ENCODE measurements at places on chromosomes 1 and 21.

DNA sequence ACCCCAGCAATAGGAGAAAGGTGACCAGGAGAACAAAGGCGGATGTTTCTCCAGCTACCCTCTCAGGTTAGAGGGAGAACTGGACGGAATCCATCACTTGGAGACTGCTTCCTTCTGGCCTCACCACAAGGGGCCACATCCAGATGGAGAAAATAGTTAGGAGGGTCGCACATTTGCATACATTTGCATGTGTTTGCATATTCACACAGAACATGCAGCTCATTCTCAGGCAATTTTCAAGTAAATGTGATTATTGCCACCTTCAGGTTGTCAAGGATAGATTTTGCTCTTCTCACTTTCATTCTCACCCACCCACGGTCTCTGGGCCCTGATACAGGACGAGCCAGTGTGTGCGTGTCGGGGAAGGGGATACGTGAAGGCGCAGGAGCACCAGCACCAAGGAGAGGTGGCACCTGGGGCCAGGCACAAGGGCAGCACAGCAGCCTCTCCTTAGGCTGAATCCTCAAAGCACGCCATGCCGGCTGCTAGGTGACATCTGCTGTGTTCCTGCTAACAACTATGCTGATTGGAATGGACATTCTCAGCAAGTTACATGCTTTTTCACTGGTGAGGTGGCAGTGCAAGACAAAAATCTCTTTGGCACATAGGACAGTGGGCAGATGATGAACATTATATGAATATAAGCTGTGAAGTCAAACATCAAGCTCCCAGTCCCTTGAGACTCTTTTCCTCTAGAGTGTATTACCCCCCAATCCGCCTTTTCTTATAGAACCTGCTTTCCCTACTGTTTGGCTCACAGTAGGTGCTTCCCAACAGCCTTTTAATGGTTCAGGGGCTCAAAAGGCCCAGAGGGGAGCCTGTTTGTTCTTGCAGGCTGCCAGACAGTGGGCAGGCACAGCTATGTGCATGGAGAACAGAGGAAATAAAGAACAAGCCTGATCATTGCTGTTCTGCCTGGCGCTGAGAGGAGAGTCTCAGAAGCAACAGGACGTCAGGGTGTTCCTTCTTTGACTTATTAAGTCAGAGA lies 14.3 kb downstream of the ACKR1 start:
- DNase-seq: no peak

DNA sequence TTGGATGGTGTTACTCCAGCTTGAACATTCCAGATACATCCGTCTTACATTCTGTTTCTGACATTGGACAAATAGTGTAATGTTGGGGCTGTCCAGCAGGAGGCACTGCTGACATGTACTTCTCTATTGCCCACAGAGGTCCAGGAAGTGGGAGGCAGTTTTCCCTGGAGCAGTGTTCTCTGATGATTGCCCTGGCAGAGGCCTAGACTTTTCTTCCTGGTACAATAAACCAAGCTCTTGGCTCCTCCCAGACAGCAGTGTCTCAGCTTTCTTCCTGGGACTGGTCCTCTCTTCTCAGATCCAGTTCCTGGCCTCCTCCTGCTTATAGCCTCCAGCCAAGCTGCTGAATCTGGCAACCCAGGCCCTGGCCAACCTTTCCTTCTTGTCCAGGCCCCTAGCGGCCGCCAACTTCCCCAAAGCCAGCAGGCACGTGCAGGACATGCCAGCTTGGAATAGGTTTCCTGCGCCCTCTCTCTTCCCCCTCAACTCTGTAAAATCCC lies 14.9 kb upstream of the IFNLR1 start:
- DNase-seq: peak; percentile 25

DNA sequence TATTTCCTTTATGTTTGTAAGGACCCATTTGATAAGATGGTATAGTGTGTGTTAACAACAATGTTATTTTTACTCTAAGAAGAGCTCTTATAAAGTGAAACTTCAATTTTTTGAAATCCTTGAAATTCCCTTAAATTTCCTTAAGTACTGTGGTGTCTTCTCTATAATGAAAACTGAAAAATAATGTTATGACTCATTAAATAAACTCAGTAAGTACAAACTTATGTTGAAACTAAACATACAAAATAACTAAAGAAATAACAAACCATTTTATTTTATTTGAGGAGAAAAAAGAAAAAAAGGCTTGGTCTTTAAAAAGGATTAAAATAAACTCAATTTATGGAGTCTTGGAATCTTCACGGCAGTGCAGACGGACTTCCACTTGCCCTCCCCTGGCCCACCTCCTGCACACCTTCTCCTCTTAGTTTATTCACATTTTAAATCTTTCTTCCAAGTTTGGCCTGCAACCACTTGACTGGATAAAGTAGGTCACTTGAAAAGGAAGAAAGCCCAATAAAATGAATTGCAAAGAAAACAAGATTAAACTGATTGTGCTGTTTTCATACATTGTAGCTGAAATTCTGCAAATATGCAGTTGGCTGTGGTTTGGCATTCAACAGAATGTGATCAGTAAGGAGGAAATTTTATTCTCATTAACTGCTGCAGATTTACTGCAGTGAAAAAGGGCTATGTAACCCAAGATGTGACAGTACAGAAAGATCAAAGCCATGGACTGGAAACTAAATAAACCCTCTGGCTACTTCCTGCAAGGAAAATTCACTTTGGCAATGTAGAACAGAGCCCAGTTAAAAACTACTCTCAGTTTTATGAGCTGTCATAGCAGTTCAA lies 48.5 kb upstream of the SCYL3 start:
- DNase-seq: no peak

DNA sequence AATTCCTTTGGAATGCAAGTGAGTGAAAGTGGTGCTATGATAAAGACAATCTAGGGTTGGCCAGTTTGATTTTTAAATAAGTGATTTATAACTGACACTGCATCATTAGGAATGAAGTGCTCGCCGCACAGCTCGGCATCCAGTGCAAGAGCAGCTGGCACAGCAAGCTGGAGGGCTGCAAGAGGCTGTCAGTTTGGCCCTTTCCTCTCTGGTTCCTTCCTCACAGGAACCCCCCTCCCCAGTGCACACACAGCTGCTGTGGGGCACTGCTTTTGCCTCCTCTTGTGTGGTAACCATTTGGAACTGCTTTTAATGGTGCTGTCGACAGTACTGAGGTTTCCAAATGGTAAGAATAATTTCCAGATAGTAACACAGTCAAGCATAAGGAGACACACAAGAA lies 10.4 kb upstream of the BCAR3 start:
- DNase-seq: no peak

GRCh38 chr1:62092110-62092509 lies 102.5 kb upstream of the L1TD1 start:
- no peak for DNase-seq

DNA sequence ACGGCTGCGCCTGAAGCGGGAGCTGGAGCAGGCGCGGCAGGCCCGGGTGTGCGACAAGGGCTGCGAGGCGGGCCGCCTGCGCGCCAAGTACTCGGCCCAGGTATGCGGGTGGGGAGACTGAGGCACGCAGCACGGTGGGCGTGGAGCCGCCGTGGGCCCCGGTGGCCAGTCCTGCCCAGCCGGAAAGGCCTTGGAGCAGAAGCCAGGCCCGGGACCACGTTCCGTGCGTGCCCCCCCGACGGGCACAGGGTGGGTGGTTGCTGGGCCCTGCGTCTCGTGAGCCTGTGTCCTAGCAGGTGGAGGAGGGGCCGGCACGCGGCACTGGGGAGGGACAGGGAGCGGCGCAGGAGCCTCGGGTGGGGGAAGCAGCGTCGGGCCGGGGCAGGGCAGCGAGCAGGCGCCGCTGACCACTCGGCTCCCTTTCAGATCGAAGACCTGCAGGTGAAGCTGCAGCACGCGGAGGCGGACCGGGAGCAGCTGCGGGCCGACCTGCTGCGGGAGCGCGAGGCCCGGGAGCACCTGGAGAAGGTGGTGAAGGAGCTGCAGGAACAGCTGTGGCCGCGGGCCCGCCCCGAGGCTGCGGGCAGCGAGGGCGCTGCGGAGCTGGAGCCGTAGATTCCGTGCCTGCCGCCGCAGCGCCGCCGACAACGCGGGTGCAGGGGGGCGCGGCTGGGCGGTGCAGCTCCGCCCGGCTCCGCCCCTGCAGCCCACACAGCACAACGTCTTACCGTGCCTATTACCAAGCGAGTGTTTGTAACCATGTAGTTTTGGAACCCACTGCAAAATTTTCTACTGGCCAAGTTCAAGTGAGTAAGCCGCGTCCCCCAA lies 78.2 kb downstream of the SKI start:
- no peak for DNase-seq

- DNase-seq: no peak
These were observed 18.7 kb upstream of the SPOCD1 start for GRCh38 chr1:31834501-31834900.

DNA sequence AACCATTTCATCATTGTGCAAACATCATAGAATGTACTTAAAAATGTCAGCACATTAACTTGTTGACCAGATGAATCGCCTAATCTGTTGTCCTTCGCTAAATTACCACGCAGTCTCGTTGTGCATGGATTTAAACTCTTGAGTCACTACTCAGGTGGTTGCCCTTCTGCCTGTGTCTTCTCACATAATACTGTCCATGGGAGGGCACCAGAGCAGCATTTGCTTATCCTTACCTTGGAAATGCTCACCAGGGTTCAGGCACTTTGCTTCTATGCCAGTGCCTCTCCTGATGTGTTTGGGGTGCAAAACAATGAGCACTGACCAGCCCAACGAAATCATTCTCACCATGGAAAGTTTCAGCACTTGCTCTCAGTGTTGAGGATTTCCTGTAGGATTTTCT lies 559.9 kb downstream of the RWDD3 start:
- peak; percentile 11 for DNase-seq

DNA sequence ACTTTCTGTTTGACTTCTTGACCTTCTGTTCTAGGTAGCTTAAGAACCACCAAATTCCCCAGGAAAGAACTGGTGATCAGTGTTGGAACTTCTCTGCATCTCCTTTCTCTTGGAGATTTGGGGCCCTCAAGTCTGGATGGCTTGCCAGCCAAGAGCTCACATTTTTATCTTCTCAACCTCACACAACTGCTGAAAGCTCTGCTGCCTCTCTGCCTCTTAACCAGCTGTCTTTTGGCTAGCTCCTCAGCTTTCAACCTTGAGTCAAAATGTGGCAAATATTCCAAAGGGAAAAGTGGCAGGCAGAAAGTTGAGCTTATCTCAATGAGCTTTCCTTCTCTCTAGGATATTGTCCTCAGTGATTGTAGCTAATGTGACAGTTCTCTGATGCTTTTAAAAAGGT lies 89.2 kb upstream of the CCDC190 start:
- DNase-seq: no peak

- no peak for DNase-seq
These were observed 52.3 kb downstream of the PAPPA2 start for GRCh38 chr1:176515310-176515709.

GRCh38 chr1:208000504-208000903 lies 89.6 kb upstream of the CD34 start:
- DNase-seq: no peak

- no peak for DNase-seq
These were observed 89.4 kb upstream of the ACTRT2 start for GRCh38 chr1:2931724-2932401.

Data from NCI-H1930 (cell line).